ENCODE measurements at places on chromosomes 4 and X.

DNA sequence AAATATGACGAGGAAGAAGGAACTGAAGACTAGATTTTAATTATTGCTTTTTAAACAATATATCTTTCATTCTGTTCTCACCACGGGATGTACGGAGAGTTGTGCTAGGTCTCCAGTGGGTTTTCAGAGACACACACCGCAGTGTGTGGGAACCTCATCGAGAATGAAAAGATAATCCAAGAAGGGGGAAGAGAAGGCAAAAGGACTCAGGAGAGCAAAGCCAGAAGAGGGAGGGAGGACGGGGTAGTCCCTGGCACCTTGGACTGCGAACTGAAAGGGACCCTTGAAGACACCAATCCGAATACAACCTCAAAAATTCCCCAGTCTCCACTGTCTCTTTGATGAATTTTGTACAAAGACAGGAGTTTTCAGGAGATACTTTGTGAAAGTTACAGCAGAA lies 932 bp upstream of the LEF1 start:
- no peak for DNase-seq

GRCh38 chr4:176319151-176319703 lies 539 bp upstream of the SPCS3 start:
- no peak for DNase-seq

GRCh38 chr4:135201081-135201480 lies 999.5 kb upstream of the PABPC4L start:
- no peak for DNase-seq

DNA sequence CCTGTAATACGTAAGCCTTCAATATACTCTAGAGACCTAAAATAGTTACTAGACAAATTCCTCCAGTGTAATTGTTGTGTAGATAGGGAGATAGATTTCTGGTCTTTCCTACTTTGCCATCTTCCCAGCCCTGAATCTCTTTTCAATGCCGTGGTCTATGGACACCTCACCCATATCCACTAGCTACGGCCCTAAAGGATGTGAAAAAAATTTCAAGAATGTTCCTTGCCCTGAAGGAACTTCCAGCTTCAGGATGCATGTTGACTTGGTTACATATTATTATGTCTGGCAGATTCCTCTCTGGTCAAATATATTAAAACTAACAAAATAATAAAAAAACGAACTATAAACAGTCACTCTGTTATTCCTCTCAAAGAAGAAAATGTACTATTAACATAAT lies 52.4 kb upstream of the TSPAN5 start:
- DNase-seq, result no peak

GRCh38 chr4:123593655-123594054 lies 197.1 kb downstream of the SPRY1 start:
- no peak for DNase-seq

DNA sequence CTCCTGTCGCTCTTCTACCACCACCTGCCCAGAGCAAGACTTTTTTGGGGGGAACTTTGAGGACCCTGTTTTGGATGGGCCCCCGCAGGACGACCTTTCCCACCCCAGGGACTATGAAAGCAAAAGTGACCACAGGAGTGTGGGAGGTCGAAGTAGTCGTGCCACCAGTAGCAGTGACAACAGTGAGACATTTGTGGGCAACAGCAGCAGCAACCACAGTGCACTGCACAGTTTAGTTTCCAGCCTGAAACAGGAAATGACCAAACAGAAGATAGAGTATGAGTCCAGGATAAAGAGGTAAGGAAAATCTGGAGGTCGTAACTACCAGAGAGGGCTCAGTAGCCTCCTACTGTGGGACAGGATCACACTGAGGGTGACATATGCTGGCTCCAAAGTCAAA lies 364.5 kb downstream of the MAPK10 start:
- no peak for DNase-seq

DNA sequence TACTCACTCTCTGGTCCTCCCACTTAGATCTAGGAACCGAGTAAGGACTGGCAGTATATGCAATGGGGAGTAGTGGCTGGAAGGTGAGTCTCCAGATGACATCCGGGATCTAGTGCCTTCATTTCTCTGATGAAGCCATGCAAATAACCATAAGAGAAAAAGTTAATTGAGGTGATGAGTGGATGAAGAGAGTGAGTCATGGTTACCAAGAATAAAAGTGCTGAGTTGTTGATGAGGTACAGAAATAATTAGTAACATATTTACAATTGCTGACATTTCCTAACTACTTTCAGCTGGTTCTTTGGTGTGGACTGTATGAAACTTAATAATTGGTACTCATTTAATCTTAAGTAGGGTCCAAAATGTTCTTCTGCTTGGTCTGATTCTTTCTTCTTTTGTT lies 146.7 kb upstream of the PITX2 start:
- no peak for DNase-seq

GRCh38 chr4:119041396-119041795 lies 94.2 kb upstream of the MYOZ2 start:
- DNase-seq, result no peak

DNA sequence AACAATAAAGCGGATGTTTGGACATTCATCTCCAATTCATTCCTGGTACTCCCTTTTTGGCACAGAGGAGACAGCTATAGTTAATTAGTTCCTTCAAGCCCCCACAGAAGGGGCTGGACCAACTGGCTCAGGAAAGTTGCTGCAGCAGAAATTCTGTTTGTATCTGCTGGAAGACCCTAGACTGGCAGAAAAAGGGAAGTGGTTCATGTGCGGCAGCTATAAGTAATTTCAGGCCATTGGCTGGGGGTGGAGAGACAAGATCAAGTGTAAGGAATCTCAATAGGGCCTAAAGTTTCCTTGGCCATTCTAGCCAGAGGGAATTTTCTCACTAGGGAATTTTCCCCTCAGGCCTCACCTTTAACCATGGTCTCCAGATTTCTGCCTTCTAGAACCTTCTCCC lies 89.9 kb upstream of the DHX15 start:
- no peak for DNase-seq

DNA sequence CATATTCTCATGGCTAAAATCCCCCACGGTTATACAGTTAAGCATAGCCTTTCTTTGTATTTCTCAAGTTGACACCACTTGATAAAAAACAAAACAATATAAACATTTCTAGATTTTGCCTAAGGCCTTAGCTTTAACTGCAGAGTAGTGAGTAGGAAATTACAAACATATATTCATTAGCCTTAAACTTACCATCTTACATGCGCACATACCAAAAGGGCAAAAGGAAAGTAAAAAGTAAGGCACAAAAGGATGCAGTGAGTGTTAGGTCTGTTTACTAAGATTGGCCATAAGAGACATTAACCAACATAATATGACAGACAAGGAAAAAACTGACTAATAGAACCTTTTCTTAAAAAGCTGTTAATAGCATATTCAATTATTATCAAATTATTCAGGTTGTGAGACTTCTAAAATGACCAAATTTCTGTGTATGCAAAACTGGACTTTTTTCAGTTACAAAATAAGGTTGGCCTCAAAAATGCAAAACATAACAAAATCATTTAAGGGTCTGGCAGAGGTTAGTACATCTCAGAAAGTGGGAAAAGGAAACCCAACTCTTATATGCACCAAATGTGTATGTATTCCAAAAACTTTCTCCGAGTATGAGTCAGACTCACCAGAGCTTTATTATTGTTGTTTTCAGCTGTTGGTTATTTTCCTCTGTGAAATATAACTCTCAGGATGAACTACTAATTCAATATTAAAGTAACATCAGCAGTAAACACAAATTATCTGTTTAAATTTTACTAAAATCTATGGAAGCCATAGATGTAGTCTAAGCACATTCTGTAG lies 39.9 kb downstream of the SEPSECS start:
- no peak for DNase-seq

Measured in NCI-H1105 (cell line).